ENCODE measurements at places on chromosomes 16 and 17.

DNA sequence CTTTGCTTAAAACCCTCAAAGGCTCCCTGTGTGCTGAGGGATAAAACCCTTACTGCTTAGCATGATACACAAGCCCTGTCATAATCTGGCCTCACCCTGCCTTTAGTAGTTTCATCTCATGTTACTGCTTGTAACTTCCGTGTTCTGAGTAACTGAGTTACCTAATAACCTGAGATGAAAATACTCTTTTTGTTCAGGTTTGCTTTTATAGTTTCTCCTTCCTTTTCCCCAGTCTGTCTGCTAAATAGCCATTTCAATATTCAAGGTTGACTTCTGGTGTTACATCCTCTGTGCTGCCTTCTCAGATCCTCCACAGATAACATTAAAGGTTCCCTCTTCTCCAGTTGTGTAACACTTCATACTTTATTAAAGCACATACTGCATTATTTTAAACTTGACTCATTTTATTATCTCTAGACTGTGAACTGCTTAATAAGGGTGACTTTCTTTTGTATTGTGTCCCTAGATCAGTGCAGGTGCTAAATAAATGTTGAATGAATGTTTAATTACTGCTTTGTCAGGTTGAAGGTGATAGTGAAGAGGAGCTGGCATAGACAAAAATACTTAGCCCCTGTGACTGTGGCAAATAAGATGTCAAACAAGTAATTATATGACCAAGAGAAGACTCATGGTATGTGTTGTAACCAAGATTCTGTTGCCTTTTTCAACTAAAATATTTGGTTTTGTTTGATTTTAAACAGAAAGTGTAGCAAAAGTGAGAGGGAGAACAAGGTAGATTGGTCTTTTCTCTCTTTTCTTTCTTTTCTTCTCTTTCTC, 47.8 kb downstream of the NFAT5 start:
- DNase-seq: no peak

- DNase-seq: peak; percentile 52
Measured at GRCh38 chr16:69924777-69925191, 26.4 kb upstream of the CLEC18A start.

DNA sequence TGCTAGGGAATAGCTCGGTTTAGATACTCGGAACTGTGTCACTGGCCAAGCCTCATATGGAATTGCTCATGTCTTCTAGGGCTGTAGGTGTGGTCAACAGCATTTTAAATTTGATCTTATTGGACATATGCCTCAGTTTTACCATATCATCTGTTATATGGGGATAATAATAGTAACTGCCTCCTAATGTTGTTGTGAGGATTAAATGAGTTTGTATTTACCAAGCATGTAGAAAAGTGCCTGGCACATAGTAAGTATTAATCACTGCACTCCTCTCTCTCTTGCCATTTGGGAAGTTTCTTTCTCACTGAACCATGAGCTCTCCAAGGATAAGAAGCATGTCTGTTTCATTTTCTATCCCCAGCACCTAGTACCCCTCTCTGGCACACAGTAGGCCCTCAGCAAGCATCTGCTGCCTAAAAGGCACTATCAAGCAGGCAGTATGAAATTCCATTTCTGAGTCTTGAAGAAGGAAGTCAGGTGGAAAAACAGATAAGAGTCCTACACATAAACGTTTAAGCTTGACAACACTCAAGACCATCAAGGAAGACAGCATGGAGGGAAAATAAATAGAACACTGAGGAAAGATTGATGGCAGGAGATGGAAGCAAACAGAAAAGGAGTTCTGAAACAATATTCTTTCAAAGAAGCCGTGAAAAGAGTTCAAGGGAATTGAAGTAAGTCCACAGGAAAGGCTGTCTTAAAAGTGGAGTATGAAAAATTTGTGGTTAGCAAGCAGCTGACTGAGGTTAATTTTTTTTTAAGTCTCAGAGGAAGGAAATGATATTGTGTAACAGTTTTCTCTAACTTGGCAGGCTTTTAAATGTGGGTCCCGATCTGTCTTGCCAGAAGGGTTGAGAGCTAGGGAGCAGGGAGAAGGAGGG, 2.2 kb upstream of the ATP6V0A1 start:
- no peak for DNase-seq

DNA sequence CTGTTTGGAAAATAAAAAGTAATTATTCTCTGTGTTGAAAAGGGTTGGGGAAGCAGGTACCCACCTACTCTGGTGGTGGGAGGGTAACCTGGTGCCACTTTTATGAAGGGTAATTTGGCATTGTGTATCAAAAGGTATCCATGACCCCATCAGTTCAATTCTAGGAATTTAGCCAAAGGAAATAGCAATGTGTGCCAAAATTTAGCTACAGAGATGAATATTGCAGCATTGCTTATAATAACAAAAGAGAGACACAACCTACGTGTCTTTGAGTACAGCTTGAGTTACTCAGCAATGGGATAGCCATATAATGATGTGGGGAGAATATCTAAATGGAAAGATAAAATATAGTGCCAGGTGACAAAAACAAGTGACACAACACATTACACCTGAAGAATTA, 170.7 kb downstream of the NTN1 start:
- DNase-seq: no peak

GRCh38 chr16:2819179-2819938, 2.3 kb downstream of the PRSS21 start:
- no peak for DNase-seq

DNA sequence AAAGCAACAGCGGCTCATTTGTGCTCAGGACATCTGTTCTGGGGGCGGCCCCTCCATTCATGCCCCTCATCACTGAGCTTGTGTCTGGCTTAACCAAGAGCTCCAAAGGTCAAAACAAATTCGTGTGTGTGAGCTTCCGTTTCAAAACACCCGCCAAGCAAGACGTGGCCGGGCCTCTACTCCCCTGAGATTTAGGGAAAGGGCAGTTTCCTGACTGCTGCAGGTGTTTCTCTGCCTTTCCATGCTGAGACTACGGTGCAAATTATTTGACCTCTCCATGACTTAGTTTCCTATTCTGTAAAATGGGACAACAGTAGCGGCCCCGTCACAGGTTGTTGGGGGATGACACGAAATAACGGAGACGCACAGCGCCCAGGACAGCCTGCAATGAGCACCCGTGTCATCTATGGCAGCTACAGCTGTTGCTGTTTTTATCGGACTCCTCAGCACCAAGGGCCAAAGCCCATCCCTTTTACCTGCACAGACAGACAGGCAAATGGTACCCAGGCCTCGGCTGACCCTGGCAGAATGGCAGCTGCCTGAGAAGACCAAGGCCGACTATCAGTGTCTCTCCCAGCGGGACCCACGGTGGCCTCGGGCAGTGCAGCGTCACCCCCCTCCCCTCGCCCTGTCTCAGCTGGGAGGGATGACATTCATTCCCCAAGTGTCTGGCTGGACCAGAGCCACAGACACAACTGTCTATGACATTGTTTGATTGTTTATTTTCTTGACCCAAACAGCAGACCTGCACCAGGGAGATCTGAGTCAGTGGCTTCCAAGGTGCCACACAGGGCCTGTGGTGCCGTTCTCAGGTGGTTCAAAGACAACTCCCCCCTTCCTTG, 50.7 kb upstream of the DOC2B start:
- DNase-seq: no peak

DNA sequence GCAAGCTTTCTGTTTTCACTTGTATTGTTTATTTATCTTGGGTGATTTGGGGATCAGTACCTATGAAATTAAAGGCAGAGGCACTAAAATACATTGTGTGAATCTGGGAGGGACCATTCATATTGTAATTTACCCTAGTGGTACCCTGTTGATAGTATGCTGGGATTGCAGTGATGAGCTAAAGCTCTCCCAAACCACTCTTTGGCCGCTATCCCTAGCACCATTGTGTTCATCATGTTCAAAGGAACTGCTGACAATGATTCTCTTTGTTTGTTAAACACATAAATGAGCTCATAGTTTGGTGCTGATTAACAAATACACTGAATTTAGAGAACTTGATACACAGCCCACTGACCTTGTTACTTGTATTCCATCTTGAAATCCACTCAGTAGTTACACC, 1469.8 kb downstream of the CDH11 start:
- no peak for DNase-seq
